ENCODE measurements at places on chromosomes 4 and X.

- no peak for DNase-seq
These were observed 122.5 kb upstream of the TEX13D start for GRCh38 chrX:124209792-124210576.

DNA sequence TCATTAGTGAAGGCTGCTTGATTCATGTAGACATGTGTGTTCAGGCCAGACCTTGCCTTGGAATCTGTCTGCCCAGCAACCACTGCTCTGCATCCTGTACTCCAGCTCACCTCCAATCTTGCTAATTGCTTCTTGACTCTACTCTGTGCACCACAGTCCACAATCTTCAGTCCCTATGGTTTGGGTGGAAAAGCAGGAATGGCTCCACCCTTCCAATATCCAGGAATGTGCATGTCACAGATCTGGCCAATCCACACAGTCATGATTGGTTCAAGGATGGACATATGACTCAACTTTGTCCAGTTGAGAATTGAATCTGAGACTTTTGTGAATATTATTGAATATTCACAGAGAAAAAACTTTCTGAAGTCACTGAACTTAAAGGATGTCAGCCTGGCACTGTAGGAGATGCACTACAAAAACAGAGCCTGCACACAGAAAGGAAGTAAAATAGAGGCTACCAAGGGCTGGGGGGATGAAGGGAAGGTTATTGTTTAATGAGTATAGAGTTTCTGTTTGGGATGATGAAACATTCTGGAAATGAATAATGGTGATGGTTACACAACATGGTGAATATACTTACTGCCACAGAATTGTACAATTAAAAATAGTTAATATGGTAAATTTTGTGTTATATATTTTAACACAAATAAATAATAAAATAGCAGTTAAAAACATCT lies 161.3 kb upstream of the USP38 start:
- DNase-seq, result no peak

- no peak for DNase-seq
These were observed 15.0 kb upstream of the XAGE2 start for GRCh38 chrX:52353838-52354237.

DNA sequence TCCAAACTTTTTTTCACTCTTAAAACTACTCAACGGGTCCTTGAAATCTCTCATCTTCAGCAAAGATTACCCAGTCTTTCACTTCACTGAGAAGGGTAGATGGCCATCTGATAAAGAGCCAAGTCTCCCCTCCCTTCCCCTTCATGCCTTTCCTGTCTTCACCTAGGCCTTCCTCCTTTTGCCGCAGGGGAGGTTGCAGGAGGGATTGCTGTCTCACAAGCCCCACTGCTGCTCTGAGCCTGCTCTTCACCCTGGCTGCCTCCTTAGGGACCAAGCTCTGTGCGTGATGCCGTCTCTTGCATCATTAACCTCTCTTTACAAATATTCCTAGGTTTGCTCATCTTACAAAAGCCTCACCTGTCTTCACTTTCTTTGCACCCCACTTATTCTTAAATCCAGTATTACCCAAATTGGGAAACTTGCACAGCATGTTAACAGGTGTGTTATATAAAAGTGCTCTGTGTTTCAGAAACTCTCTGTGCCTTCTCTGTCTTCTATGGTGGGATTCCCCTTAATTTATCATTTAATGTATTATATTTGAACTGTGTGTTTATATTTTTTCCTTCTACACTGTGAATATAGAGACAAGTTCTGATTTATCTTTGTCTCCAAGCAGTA lies 3.8 kb downstream of the ZFX start:
- no peak for DNase-seq

GRCh38 chr4:79626101-79626500 lies 218.1 kb upstream of the GK2 start:
- no peak for DNase-seq

- no peak for DNase-seq
These were observed 22.2 kb downstream of the PHKA2 start for GRCh38 chrX:18961686-18962085.

GRCh38 chrX:100090931-100091330 lies 319.1 kb downstream of the PCDH19 start:
- no peak for DNase-seq

DNA sequence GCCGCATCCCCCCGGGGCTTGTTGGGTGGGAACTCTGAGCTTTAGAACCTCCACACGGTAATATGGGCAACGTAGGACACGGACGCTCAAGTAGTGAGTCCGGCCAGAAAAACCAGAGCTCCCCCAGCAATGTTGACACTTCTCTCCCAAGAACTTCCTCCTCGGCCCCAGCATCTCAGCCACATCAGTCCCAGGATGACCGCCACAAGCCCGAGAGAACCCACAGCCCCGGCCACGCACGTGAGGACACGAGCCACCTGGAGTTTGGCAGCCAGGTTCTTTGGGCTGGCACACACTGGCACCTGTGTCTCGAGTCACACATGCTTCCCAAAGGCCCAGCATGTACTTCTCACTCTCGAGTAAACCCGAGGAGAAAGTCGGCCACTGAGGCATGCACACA lies 16.3 kb downstream of the CLDN34 start:
- DNase-seq, result no peak
